HepG2 (cell line): ENCODE measurements at places on chromosomes 7 and 10.

GRCh38 chr10:69904533-69904932 lies 102.8 kb downstream of the COL13A1 start:
- H3K4me1 ChIP-seq, result no peaks in the 10 kb centered on the region
- no peaks in the 10 kb centered on the region for H3K27me3 ChIP-seq
- H3K4me3 ChIP-seq, result no peak overlapping the region
- H3K36me3 ChIP-seq, result no peaks in the 10 kb centered on the region
- no peak overlapping the region for H3K27ac ChIP-seq

- H3K4me3 ChIP-seq, result no peak overlapping the region
- H3K36me3 ChIP-seq, result no peaks in the 10 kb centered on the region
- peaks cover 50% of the 10 kb centered on the region; the same call in 2 of the 3 replicates for H3K27me3 ChIP-seq
- DNase-seq, result no peak
- H3K27ac ChIP-seq, result no peak overlapping the region
- peaks cover 13% of the 10 kb centered on the region for H3K4me1 ChIP-seq
Measured at GRCh38 chr10:128047351-128047750, 78.9 kb downstream of the MKI67 start.

- no peak for DNase-seq
- no peaks in the 10 kb centered on the region for H3K36me3 ChIP-seq
- no peaks in the 10 kb centered on the region; the same call in 1 of the 2 replicates for H3K27me3 ChIP-seq
- H3K27ac ChIP-seq, result no peak overlapping the region
- no peak overlapping the region for H3K4me3 ChIP-seq
Measured at GRCh38 chr10:118592675-118593330, 2.6 kb downstream of the PRLHR start.

DNA sequence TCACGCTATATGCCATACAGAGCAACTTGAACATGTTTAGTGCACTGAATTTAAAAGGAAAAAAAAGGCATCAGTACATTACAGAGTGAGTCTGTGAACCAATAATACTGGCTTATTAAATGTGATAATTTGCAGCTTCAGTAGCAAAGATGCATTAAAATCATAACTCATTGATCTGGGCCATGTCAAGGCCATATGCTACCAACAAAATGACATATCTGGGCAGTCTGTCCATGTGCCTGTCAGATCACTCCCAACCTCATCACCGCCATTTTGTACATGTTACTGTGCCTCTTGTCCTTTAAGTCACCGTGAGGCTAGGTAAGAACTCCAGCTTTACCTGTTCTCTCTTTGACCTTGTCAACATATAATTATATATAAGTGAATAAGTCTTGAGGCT lies 307.4 kb upstream of the LRGUK start:
- H3K4me1 ChIP-seq, result peaks cover 22% of the 10 kb centered on the region
- H3K27ac ChIP-seq, result no peak overlapping the region
- H3K27me3 ChIP-seq, result no peaks in the 10 kb centered on the region
- peaks cover 14% of the 10 kb centered on the region; the same call in 2 of the 3 replicates for H3K36me3 ChIP-seq

DNA sequence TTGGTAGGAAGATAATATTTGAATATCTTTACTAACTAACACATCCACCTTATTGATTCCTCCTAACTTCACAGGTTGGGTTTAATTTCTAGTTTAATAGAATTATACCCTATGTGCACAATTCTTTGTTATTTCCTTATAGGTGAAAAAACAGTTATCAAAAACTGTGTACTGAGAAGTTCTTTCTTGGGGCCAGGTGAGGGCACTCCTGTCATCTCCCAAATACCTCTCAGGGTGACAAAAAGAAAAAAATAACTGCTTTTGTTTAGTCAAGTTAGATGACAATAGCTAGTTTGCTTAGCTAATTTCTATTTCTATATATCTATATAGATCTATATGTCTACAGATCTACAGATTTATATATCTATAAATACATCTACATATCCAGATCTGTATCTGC lies 10.1 kb downstream of the FZD8 start:
- H3K36me3 ChIP-seq, result no peaks in the 10 kb centered on the region
- DNase-seq, result no peak
- H3K27ac ChIP-seq, result no peak overlapping the region
- H3K4me3 ChIP-seq, result no peak overlapping the region

- H3K4me1 ChIP-seq, result peaks cover 15% of the 10 kb centered on the region
- no peak for DNase-seq
- H3K27me3 ChIP-seq, result no peaks in the 10 kb centered on the region
- no peak overlapping the region for H3K4me3 ChIP-seq
Measured at GRCh38 chr10:75396631-75397495, 4.7 kb downstream of the ZNF503 start.

DNA sequence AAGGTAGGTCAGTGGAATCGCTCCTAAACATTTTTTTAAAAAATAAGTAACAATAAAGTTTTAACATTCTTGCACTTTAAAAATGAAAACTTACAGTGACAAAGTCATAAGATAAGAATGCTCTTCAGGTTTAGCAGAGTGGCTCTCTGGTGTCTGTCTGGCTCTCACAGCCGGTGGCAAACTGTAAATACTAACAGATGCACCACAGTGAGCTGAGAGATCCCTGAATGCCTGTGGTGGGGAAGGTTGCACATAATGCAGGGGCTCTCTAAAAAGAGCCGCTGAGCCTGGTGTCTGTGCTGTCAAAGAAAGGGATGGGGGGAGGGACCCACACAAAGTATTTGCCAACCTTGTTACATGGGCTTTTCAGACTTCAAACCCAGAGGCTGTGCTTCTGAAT lies 498.3 kb downstream of the CCSER2 start:
- H3K27me3 ChIP-seq, result no peaks in the 10 kb centered on the region
- no peaks in the 10 kb centered on the region for H3K4me1 ChIP-seq
- no peak overlapping the region for H3K27ac ChIP-seq
- no peak for DNase-seq
- no peak overlapping the region for H3K4me3 ChIP-seq
- no peaks in the 10 kb centered on the region for H3K36me3 ChIP-seq

DNA sequence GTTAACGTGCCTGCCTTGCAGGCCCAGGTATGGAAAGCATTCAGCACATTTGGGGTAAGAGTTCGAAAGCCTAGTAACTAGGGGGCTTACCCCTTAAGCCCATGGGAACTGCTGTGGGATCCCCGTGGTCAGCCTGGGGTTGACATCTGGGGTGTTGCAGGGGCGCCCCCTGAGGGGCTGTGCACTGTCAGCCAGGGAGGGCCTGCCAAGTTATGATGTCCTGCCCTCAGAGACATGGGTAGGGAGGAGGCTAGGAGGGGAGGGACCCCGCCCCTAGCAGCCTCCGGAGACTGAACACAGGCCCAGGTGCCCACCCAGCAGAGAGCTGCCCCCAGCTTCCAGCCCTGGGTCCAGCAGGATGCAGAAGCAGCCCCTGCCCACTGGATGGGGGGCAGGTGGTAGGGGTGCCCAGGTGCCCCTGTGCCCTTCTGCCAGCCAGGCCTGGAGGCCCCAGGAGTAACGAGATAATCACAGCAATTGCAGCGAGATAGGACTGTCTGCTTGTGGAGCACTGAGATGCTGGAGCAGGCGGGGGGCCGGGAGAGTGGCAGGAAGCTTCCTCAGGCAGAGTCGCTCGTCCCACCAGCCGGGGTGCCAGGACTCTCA lies 153.3 kb downstream of the UBE2H start:
- peaks cover 5% of the 10 kb centered on the region; the same call in 1 of the 2 replicates for H3K27me3 ChIP-seq
- DNase-seq, result no peak
- no peak overlapping the region for H3K4me3 ChIP-seq
- H3K36me3 ChIP-seq, result no peaks in the 10 kb centered on the region

- H3K4me3 ChIP-seq, result no peak overlapping the region
- no peak overlapping the region for H3K27ac ChIP-seq
- no peaks in the 10 kb centered on the region for H3K36me3 ChIP-seq
- H3K27me3 ChIP-seq, result no peaks in the 10 kb centered on the region; the same call in 2 of the 3 replicates
- H3K4me1 ChIP-seq, result peaks cover 11% of the 10 kb centered on the region
- DNase-seq, result no peak
Measured at GRCh38 chr10:70678757-70679489, 6.6 kb downstream of the ADAMTS14 start.

DNA sequence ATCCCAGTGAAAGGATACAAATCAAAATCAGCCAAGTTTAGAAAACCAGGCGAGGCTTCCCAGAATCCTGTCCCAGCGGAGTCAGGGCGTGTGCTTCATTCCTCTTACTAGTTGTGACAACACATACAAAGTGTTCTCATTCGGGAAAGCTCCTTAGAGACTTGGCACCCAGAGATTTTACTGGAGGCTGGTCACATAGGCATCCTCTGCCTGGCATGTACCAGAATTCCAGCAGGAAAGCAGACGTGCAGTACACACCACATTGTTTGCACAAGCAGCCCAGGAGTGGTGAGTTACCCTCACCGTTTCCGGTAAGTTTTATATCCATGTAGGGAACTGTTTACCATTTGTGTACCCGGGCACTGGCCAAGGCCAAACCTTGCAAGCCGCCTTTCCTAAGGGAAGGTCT lies 34.9 kb downstream of the MMRN2 start:
- H3K27me3 ChIP-seq, result no peaks in the 10 kb centered on the region
- no peak overlapping the region for H3K27ac ChIP-seq
- peaks cover 11% of the 10 kb centered on the region for H3K36me3 ChIP-seq
- peak; percentile 20 for DNase-seq
- H3K4me3 ChIP-seq, result no peak overlapping the region

DNA sequence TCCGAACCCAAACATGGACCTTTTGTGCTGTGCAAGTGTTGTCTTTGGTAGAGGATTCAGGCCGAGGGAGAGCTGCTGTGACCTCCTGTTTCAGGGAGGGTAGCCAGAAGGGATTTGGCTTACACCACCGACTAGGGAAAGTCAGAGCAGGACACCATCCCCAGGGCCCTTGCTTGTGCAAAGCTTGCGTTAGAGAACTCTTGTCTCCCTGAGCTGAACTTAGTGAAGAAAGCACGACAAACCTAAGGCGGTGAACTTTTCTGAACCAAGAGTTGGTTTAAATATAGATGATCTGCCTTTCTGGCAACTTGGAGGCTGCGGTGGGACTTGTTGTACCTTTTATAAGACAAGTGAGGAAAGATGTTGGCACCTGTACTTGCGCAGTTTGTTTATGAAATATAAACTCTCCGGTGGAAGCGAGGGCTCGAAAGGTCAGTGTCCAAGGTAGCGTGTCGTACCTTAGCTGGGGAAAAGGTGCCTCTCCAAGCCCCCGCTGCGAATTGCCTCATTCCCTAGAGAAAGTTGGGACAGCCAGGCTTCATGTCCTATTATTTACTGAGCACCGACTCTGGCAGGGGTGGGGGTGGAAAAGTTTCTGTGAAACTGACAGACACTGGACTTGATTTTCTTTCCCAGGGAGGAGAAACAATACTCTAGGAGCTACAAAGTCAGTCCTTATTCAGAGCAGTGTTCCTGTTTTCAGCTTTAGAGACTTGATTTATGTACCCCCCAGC lies 31.6 kb downstream of the WBP1L start:
- H3K4me1 ChIP-seq, result peaks cover 50% of the 10 kb centered on the region
- no peaks in the 10 kb centered on the region for H3K27me3 ChIP-seq
- DNase-seq, result peak; percentile 28
- H3K27ac ChIP-seq, result peak overlapping the region; percentile 33
- H3K36me3 ChIP-seq, result no peaks in the 10 kb centered on the region

DNA sequence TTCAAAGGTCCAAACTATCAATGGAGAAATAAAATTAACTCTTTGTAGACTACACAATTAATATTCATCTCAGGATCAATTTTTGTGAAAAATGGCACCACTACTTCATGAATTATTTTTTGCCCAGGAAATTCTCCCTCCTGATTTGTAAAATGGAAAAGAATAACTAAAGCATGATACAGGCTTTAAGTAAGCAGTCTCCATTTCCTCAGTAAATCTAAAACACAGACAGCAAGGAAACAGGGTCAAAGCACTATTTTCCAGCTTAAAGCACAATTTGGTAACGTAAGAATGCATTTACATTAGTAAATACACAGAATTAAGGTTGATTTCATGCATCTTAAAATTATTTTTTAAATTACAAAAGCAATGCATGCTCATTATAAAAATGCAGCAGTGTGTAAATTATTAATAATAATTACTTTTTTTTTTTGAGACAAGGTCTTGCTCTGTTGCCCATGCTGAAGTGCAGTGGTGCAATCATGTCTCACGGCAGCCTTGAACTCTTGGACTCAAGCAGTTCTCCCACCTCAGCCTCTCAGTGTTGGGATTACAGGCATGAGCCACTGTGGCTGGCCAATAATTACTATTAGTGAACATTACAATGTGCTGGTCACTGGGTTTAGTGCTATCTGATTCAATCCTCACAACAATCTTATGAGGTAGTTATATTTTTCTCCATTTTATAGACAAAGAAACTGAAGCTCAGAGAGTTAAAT lies 26.1 kb upstream of the VCL start:
- H3K4me3 ChIP-seq, result no peak overlapping the region
- no peak overlapping the region for H3K27ac ChIP-seq
- peak; percentile 43 for DNase-seq
- H3K4me1 ChIP-seq, result peaks cover 15% of the 10 kb centered on the region

- H3K4me1 ChIP-seq, result no peaks in the 10 kb centered on the region
- peaks cover 10% of the 10 kb centered on the region; the same call in 2 of the 3 replicates for H3K27me3 ChIP-seq
- no peak overlapping the region for H3K4me3 ChIP-seq
- no peak for DNase-seq
Measured at GRCh38 chr10:47164800-47165128, 135.2 kb upstream of the GDF10 start.

GRCh38 chr7:157462419-157462771 lies 125.6 kb downstream of the DNAJB6 start:
- no peak for DNase-seq
- peaks cover 78% of the 10 kb centered on the region for H3K27me3 ChIP-seq
- no peaks in the 10 kb centered on the region for H3K36me3 ChIP-seq
- no peaks in the 10 kb centered on the region for H3K4me1 ChIP-seq

GRCh38 chr10:125868372-125868975 lies 12.6 kb downstream of the DHX32 start:
- no peaks in the 10 kb centered on the region for H3K27me3 ChIP-seq
- peaks cover 12% of the 10 kb centered on the region; the same call in 2 of the 3 replicates for H3K36me3 ChIP-seq
- no peaks in the 10 kb centered on the region for H3K4me1 ChIP-seq
- H3K4me3 ChIP-seq, result no peak overlapping the region

- peak; percentile 44 for DNase-seq
- peaks cover 37% of the 10 kb centered on the region for H3K4me1 ChIP-seq
- peak overlapping the region; percentile 50 for H3K27ac ChIP-seq
- H3K27me3 ChIP-seq, result no peaks in the 10 kb centered on the region
- H3K4me3 ChIP-seq, result peak overlapping the region; percentile 79
- H3K36me3 ChIP-seq, result peaks cover 14% of the 10 kb centered on the region; the same call in 2 of the 3 replicates
Measured at GRCh38 chr10:63265222-63265617, 132.1 kb downstream of the NRBF2 start.

DNA sequence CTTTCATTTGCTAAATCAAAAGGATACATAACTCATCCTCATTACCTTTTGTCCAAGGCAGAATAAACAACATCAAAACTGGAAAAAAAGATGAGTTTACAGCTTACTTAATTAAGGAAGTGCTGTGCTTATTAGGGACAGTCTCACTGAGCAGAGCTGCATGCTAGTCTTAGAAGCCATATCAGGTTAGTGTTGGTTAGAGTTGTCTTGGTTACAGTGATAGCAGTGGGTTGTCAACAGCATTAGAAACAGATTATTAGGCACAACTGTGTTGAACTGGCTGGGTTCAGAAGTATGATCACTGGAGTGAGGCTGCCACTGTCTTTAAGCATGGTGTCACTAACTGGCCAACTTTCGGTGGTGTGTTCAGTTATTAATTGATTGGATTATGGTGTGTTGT lies 503.9 kb upstream of the IGFBP3 start:
- no peak overlapping the region for H3K27ac ChIP-seq
- no peak for DNase-seq
- H3K4me1 ChIP-seq, result no peaks in the 10 kb centered on the region

GRCh38 chr7:104005197-104005596 lies 15.7 kb upstream of the RELN start:
- no peaks in the 10 kb centered on the region for H3K36me3 ChIP-seq

GRCh38 chr7:116351966-116352365 lies 141.6 kb downstream of the TES start:
- H3K4me3 ChIP-seq, result no peak overlapping the region
- H3K27me3 ChIP-seq, result no peaks in the 10 kb centered on the region; the same call in 1 of the 2 replicates
- DNase-seq, result no peak
- H3K4me1 ChIP-seq, result no peaks in the 10 kb centered on the region
- no peaks in the 10 kb centered on the region for H3K36me3 ChIP-seq

GRCh38 chr7:82904871-82905270 lies 257.8 kb downstream of the PCLO start:
- no peaks in the 10 kb centered on the region for H3K27me3 ChIP-seq
- no peak for DNase-seq
- H3K27ac ChIP-seq, result no peak overlapping the region
- H3K4me1 ChIP-seq, result no peaks in the 10 kb centered on the region
